ENCODE measurements at places on chromosomes 4 and X. TPM values are rescaled to one million over a fixed set of nuclear protein-coding genes. Genes with fewer than 3 reads are reported as not detected.

Gene SHISA3
- not detected for total RNA-seq

Gene TRAM1L1
- not detected for total RNA-seq

GRCh38 chrX:17960891-17961290 lies 99.8 kb upstream of the RAI2 start:
- H3K4me3 ChIP-seq, result no peak overlapping the region
- H3K4me1 ChIP-seq, result no peaks in the 10 kb centered on the region
- no peak for DNase-seq

- no peak overlapping the region for H3K4me3 ChIP-seq
- DNase-seq, result no peak
- no peaks in the 10 kb centered on the region for H3K36me3 ChIP-seq
- H3K4me1 ChIP-seq, result no peaks in the 10 kb centered on the region
- H3K27me3 ChIP-seq, result peaks cover 3% of the 10 kb centered on the region
- H3K27ac ChIP-seq, result no peak overlapping the region
These were observed 94.9 kb downstream of the TENM3 start for GRCh38 chr4:182338063-182338462.

DNA sequence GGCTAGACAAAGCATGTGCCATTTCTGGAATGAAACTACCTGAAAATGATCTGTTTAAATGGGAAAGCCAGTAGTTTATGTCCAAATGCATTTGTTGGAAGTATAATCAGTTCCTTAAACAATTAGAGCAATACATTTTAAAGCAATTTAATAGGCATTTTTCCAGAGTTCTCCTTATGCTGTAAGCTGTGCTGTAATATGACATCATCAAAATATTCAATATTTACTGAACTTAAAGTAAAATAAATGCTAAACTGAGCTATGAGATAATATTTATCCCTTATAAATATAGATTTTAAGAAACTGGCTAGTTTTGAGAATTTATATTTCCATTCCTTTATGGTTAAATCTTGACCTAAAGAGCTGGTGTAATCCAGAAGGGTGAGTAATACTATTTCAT lies 7.9 kb downstream of the SLC4A4 start:
- peaks cover 3% of the 10 kb centered on the region for H3K4me1 ChIP-seq
- no peak overlapping the region for H3K27ac ChIP-seq
- DNase-seq, result no peak
- H3K27me3 ChIP-seq, result peaks cover 7% of the 10 kb centered on the region
- H3K4me3 ChIP-seq, result no peak overlapping the region

GRCh38 chrX:48458711-48459110 lies 11.3 kb downstream of the SLC38A5 start:
- H3K4me1 ChIP-seq, result no peaks in the 10 kb centered on the region
- H3K27ac ChIP-seq, result no peak overlapping the region
- no peak for DNase-seq
- H3K27me3 ChIP-seq, result no peaks in the 10 kb centered on the region
- H3K36me3 ChIP-seq, result peaks cover 5% of the 10 kb centered on the region
- H3K4me3 ChIP-seq, result no peak overlapping the region

DNA sequence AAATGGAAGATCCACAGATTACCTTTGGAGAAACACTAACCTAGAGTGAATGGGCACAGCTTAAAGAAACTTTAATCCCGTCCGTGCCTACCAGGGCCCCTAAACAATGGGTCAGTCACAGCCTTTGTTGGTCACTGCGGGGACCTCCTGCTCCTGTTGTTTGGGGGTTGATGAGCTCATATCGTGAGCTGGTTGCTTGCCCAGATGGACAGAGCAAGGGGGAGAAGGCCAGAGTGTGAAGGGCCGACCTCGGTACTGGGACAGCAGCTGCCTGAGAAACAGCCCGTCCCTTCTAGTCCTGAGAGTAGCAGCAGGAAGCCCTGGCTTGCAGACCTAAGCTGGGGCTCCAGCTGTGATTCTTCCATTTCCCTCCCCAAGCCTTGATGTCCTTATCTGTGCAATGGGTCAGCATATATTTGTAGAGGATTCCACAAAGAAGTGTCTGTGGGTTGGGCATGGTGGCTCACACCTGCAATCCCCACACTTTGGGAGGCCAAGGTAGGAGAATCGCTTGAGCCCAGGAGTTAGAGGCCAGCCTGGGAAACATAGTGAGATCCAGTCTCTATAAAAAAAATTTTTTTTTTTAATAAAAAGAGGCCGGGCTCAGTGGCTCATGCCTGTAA lies 69.6 kb upstream of the SLC34A2 start:
- no peak overlapping the region for H3K4me3 ChIP-seq
- no peaks in the 10 kb centered on the region for H3K4me1 ChIP-seq
- peaks cover 8% of the 10 kb centered on the region for H3K27me3 ChIP-seq
- H3K27ac ChIP-seq, result no peak overlapping the region
- no peak for DNase-seq
- H3K36me3 ChIP-seq, result no peaks in the 10 kb centered on the region

DNA sequence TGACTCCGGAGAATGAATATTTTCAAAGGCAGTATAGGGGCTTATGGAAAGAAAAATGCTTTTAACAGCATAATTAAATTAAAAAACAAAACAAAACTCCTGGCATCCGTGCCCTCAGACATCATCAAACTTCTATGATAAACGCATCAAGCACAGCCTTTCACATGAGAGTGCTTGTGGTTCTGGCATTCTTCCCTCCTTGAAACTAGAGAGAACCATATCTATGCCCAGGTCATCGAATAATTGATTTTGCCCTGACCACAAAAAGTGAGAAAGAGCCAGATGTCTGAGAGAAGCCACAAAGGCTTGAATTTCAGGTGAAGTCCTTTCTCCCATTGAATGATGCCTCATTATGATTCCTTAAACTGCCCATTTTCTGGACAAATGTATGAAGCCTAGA lies 286.8 kb downstream of the CBLL2 start:
- H3K4me1 ChIP-seq, result no peaks in the 10 kb centered on the region
- no peak for DNase-seq
- no peaks in the 10 kb centered on the region for H3K27me3 ChIP-seq
- H3K36me3 ChIP-seq, result no peaks in the 10 kb centered on the region
- no peak overlapping the region for H3K4me3 ChIP-seq

GRCh38 chr4:171524903-171525302 lies 288.3 kb upstream of the GALNTL6 start:
- no peak overlapping the region for H3K4me3 ChIP-seq
- no peaks in the 10 kb centered on the region for H3K27me3 ChIP-seq
- no peak for DNase-seq
- H3K4me1 ChIP-seq, result no peaks in the 10 kb centered on the region

DNA sequence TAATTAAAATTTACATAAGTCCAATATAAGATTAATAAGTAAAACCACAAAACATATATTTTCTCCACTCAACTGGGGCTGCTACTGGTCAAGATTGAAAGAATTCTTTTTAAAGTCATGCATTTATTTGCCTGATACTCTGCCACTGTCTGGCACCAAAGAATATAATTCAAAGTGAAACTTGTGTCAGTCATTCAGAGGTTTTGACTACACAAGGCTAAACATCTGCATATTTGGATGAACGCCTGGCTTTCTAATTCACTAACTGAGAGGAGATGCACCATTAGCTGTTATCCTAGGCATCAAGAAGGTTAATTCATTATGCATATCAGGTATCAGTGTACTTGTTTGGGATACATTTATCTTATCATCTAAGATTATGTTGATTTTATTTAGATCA lies 598.5 kb downstream of the CENPC start:
- H3K4me3 ChIP-seq, result no peak overlapping the region
- no peak overlapping the region for H3K27ac ChIP-seq
- no peaks in the 10 kb centered on the region for H3K27me3 ChIP-seq
- H3K4me1 ChIP-seq, result no peaks in the 10 kb centered on the region
- no peak for DNase-seq
- no peaks in the 10 kb centered on the region for H3K36me3 ChIP-seq

GRCh38 chr4:67087897-67088296 lies 457.4 kb downstream of the CENPC start:
- no peaks in the 10 kb centered on the region for H3K27me3 ChIP-seq
- no peak for DNase-seq
- no peak overlapping the region for H3K4me3 ChIP-seq
- no peaks in the 10 kb centered on the region for H3K36me3 ChIP-seq
- no peaks in the 10 kb centered on the region for H3K4me1 ChIP-seq
- no peak overlapping the region for H3K27ac ChIP-seq

GRCh38 chr4:150080337-150080736 lies 2.1 kb downstream of the DCLK2 start:
- no peak overlapping the region for H3K4me3 ChIP-seq
- no peak overlapping the region for H3K27ac ChIP-seq
- H3K36me3 ChIP-seq, result no peaks in the 10 kb centered on the region
- peaks cover 24% of the 10 kb centered on the region for H3K27me3 ChIP-seq
- no peak for DNase-seq

DNA sequence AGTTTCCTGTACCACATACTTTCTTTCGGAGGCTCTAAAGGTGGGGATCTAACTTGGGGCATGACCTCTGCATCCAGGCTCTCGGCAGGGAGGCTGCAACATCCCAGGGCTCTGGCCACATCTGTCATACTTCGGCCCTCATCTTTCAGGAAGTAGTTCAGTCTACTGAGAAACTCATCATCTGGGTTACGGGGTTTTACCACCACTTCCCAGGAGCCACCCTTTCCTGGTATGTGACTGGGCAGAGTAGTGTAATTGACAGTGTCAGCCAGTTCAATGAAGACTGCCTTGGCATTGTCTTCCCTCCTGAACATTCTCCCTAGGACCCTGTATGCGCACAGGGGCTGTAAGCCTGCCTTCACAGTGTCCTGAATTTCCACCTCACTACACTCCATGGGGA lies 2.8 kb downstream of the PNMA5 start:
- DNase-seq, result no peak
- no peak overlapping the region for H3K27ac ChIP-seq
- peaks cover 3% of the 10 kb centered on the region for H3K4me1 ChIP-seq
- H3K27me3 ChIP-seq, result no peaks in the 10 kb centered on the region

Measured in naive thymus-derived CD8-positive, alpha-beta T cell (primary cell).